ENCODE measurements at places on chromosomes 6 and 20.

DNA sequence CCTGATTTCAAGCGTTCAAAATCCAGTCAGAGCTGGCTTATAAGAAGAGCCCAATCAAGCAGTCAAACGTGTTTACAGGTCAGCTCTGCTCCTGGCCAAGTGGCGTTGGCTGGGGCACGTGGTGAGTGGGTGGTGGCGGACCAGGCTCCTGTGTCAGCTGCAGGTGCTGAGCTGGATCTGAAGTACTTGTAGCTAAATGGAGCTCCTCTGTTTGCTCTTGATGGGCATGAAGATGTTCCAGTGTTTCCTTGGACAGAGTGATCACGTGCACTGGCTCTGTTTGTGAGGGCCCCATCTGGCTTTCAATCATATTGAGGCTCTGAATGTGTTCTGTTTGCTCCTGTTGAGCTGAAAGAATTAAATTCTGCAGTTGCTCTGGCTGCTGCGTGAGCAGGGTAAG, 10.2 kb upstream of the MICAL1 start:
- DNase-seq: no peak

GRCh38 chr6:19896693-19897010, 59.5 kb downstream of the ID4 start:
- peak; percentile 45 for DNase-seq

DNA sequence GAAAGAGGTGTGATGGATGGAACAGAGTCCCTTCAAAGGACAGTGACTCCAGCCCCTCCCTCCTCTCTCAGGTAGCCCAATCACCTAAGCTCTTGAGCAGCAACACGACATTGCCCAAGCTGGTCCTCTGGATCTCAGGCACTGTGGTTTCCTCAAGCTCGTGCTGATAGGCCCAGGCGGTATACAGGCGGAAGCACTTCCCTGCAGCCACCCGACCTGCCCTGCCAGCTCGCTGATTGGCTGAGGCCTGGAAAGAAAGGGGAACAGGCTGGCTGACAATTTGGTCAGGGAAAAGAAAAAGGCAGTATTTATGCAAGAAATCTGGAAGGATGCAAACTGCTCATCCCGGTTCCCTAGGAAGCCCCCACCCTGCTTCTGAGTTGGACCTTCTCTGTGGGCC, 9.6 kb downstream of the C6orf136 start:
- DNase-seq: no peak

GRCh38 chr6:81487489-81487888, 265.0 kb downstream of the TENT5A start:
- no peak for DNase-seq

DNA sequence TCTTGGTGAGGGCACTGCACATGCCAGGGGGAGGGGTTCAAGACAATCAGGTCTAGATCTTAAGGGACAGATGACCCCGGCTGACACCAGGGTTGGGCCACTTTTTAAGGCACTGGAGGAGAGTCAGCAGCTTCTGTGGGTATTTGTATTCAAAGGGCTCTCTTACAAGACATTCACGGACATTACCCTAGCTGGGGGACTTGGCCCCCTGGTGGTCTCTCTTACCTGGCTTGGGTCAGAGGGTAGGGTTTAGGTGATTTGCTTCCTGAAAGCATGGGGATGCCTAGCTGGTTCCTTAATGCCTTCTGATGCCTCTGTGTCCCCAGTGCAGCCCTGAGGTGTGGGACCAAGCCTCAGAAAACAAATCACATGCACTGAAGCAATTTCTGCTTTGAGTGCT, 354.7 kb downstream of the CDC5L start:
- DNase-seq: no peak

GRCh38 chr20:18421608-18422007, 45.2 kb downstream of the DZANK1 start:
- peak; percentile 26 for DNase-seq

DNA sequence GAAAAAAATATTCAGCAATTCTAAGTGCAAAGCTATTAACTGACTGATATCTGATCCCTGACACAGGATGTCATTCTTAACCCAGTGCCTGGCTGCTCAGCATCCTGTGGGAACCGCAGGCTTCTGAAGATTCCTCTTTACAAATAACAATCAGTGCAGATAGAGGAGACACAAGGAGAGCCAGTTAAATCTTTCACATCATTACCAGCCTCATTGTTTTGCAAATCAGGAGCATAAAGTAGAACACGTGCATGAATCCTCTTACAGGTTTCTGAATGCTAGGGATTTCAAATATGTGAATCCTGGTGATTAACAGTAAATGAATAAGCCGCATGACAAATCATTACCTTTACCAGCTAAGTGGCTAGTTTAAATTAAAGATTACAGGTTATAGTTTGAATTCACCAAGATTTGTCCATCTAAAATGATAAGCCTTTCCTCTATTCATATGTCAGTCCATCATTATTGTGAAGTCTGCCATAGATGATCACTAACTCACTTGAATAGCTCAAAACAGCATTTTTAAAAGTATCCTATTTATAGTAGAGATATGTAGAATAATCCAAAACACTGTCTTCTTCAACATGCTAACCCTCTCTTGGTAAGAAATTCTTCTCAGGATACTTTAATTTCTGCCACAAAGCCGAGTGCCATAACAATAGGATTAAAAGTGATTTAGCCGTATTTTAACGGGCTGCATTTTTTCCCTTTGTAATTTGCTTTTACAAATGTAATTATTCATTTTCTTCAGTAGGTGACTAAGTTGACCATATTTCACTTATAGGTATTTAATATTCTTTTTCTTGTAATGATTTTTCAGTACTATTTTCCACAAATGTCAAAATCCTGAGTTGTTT, 367.3 kb upstream of the EPHA7 start:
- no peak for DNase-seq

DNA sequence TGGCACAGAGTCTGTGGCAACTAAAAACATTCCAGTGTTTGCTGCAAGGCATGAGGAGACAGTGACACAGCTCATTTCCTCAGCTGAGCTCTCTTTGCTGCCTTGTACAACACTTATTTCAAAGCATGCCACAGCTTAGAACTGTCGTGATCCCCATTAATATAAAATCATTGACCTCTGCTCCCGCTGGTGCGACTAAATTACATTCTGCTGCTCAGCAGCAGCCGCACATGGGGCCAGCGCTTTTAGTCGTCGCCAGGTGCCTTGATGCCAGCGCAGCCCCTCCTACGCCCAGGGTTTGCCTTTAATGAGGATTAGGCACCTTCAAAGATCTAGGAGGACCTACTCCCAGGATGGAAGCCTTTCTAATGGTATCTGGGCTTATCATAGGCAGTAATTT, 717.9 kb upstream of the POU3F2 start:
- DNase-seq: no peak

DNA sequence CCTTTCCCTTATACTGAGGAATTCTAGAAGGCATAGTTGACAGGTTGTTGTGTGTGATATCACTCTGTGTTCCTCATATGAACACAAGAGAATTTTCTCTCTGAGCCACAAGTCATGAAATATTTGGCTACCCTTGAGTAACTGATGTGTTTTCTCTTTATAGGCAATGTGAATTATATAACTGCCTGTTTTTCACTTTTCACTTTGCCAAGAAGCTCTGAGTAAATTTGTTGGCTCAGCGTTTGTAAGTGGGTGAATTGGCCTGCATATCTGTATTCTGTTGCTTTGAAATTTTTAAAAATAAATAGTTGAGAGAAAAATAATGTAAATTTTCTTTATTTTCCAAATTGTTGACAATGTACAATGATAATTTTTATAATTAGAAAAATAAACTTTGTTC, 5.2 kb upstream of the BTBD9 start:
- DNase-seq: no peak

DNA sequence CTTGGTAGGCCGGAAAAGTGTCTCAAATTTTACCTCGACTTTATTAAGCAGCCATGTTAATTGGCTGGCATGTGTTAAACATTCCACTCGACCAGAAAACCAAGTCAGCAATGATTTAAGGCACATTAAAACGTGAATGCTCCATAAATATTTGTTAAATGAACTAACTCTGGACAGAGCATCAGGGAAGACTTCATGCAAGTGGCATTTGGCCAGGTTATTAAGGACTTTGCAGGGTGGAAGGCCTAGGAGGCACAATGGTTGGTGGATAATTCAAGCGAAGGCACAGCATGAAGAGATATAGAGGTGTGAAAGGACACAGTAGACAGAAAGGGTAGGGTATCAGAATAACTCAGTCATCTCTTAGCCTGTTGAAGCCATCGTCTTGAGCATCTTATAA, 23.0 kb downstream of the ELOVL5 start:
- DNase-seq: no peak

DNA sequence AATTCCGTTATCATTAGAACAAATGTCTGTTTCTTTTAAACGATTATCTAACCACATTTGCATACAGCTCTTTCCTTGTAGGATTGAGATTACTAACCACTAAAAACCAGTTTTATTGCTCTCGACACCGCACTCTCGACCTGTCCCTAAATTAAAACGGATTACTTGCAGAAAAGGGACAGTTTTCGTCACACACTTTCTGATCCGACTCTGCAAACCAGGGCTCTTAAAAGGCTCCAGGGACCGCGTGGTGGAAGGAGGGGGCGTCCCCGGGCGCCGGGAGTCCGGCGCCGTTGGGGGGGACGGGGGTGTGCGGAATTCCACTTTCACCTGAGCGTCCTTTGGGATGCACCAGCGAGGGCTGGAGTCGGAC, 731 bp downstream of the MAK start:
- DNase-seq: no peak

DNA sequence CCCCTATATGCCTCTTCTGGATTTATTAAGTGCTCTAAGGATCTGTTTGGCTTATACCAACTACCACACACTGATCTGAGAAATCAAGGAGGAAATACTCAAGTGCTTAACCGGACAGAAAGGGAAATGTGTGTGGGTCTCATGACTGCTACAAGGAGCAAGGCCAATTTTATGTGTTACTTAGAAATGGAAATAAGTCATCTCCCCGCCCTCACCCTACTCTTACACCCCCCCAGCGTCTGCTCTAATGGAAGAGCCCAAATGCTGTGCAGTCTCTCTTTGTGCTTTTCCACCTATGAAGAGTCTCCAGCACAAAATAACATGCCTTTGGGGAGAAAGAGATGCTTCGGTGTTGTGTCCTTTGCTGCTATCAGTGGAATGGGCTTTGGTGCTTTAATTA, 428.8 kb upstream of the ARID1B start:
- DNase-seq: no peak

DNA sequence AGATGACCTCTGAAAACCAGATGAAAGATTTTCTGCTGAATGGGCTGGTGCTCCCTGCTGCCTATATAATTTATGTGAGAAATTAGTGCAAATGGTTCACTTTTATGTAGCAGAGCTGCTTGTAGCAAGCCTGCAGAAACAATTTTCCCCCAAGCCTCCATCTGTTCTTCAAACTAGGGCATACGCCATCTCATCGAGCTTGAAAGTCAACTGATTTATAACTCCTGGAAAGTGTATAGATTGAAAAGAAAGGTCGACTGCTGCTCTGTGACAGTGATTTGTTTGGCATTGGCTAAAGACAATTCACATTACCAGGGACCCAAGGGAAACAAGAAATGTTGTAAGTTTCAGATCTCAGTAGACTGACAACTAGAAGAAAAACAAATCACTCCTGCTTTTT, 93.3 kb downstream of the PACRG start:
- DNase-seq: no peak

DNA sequence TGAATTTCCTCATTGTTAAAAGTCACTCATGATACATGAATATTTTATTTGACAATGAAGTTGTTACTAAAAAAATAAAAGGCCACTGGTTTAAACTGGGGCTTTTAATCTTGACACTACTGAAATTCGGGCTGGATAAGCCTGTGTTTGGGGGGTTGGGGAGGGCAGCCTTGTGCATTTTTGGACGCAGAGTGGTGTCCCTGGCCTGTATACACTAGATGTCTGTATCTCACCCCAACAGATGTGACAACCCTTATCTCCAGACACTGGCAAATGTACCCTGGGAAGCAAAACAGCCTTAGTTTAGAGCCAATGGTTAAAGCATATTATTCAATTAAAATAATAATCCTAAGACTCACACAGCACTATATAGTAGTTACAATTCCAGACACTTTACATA, 24.8 kb downstream of the MAN1A1 start:
- no peak for DNase-seq

- DNase-seq: no peak
Observed at GRCh38 chr6:36136034-36136433, 5.7 kb downstream of the MAPK13 start.

GRCh38 chr20:34922654-34923381, 32.8 kb downstream of the GSS start:
- DNase-seq: no peak

DNA sequence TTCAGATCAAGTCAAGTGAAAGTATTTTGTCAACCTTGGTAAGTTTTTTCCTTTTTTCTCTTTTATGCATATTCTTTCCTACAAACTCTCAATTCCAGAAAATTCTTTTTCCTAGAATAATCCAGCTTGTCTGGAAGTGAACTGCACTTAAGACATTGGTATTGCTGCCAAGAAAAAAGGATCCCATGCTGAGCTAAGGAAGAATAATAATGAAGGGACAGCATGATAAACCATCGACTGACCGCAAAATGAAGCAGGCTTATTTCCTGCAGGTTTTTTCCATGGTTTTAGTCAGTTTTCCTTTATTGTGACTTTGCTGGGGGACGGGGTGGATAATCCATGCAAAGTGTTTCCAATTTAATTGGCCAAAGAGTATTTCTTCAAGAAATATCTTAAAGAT, 857.6 kb upstream of the SLC35B3 start:
- no peak for DNase-seq

DNA sequence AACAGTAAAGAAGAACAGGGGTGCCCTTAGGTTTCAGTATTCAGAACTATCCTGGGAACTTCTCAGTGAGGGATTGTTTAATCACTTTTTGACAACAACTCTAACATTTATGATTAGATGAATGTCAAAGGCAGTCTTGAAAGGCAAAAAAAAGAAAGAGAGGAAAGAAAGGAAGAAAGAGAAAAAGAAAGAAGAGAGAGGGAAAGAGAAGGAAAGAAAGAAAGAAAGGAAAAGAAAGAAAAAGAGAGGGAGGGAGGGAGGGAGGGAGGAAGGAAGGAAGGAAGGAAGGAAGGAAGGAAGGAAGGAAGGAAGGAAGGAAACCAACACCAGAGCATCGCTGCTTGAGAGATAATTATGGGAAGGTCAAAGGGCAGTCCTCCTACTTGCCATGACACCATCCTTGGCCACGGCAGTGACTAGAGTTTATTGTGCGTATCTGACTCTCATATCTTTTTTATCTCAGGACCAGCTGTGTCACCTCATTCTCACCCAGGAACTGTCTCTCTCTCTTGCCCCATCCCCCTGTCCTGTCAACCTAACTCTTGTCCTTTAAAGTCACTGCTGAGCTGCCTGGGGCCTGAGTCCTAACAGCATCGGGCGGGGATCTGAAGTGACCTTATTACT, 96.8 kb upstream of the ATXN1 start:
- DNase-seq: no peak
